ENCODE measurements at places on chromosomes 3 and 15.
A peak's percentile ranks its signal among the peaks of the same experiment; 100 is the strongest.

- no peak for DNase-seq
Observed at GRCh38 chr3:197029511-197030167, at the start of gene MELTF. Gene MELTF (minus strand): TSS chr3:197029817. CDS start chr3:197029702, 115 bp downstream.

GRCh38 chr3:63228087-63228486, 50.0 kb upstream of the SYNPR start:
- DNase-seq, result no peak

GRCh38 chr15:98286831-98287230, 326.3 kb downstream of the ARRDC4 start:
- DNase-seq, result no peak

DNA sequence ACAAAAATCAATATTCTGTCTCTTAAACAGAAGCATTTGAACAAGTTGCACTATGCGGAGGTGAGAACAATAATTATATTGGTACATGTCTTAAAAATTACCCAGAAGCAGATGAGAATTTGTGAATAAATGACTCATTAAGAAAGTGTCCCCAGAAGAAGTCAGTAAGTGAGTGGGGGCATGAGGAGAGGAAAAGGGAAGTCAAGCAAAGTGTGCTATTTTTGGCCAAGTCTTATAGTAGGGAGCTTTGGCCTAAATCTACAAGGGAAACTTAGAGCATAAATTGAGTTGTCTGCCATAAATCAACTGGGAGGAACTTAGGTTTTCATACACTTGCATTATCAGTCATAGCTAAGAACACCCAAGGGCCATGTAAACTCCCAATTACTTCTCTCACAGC, 86.9 kb upstream of the SATB1 start:
- DNase-seq, result no peak

DNA sequence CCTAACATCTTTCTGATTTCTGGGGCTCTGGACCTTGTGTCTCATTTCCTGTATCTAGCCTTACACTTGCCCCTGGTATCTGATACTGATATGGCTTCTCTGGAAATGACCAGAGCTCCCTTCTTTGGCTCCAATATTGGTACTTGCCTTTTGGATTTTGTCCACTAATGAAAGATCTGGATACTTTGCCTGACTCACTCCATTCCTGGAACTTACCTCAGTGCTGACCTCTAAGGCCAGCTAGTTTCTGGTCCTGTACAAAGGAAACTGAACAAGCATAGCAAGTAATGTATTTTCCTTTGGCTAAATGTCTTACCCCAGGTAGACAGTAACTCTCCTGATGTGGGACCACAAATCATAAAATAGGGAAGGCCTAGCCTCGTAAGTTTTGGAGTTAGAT, 93.8 kb upstream of the SLC4A7 start:
- DNase-seq, result no peak

DNA sequence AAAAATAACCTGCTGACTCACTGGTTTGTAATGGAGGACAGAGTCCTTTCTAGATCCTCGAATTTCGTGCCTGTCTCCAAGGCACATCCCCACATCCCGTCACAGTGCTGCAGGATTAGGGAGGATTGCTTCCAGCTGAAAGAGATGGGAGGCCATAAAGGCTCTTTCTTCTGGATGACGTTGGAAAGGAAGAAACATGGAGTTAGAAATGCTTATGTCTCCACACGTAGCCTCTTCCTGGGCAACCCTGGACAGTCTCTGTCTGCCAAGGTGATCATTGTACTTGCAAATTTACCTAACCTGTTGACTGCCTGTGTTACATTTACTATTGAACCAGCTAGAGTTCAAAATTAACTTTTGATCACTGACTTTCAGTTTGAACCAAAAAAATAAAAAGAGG, 27.6 kb upstream of the VILL start:
- no peak for DNase-seq

- no peak for DNase-seq
Observed at GRCh38 chr3:16187213-16187790, 12.8 kb downstream of the GALNT15 start.

DNA sequence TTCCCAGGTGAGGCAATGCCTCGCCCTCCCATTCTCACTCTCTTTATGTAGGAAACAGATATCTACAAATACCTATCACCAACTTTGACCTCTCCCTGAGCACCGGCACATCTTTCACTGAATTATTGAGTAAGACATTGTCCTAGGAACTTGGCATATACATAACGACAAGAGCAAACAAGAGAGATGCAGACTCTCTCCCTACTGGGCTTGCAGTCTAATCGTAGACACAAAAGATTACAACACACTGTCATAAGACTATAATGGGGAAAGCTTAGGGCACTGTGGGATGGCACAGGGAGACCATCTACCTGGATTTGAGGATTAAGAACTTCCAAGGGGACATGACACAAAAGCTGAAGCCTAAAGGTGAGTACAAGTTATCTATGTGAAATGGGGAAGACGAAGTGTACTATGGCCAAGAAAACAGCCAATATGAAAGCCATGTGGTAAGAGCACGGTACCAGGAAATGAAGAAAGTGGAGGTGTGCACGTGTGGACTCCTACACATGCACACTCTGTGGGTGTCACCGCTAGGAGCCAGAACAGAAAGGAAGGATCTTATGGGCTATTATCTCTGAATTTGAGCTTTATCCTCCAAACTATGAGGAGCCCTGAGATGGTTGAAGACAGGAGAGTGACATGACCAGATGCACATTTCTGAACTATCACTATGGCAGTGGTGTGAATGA, 218.8 kb upstream of the STRIT1 start:
- no peak for DNase-seq

GRCh38 chr15:25403771-25404170, 35.1 kb downstream of the UBE3A start:
- DNase-seq, result no peak

DNA sequence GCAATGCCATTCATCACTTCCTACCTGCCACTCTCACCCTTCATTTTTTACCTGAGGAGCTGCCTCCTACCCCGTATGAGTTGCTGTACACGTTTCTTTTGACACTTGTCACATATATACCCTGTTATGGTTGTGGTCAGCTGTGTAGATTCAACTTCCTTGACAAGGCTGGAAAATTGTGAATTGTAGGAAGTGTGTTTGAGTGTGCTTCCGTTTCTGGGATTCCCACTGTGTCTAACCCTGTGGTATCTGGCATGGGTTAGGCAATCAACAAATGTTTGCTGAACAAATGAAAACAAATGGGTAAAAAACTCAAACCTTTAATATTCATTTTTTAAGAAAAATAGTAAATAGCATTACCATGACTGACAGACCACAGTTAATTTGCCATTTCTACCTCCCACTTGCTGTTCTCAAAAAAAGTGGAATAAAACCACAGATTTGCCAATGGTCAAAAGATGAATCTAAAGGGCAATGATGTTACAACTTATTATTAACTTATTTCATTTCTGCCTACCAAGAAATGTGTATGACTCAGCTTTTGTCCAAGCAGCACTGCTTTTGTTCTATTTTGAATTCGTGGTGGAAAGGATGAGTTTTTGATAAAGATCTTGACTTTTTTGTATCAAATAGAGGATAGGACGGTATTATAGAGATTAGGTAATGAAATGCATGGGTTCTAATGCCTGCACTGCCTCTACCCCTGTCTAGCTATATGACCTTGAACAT, 404.6 kb downstream of the LPP start:
- DNase-seq, result no peak

DNA sequence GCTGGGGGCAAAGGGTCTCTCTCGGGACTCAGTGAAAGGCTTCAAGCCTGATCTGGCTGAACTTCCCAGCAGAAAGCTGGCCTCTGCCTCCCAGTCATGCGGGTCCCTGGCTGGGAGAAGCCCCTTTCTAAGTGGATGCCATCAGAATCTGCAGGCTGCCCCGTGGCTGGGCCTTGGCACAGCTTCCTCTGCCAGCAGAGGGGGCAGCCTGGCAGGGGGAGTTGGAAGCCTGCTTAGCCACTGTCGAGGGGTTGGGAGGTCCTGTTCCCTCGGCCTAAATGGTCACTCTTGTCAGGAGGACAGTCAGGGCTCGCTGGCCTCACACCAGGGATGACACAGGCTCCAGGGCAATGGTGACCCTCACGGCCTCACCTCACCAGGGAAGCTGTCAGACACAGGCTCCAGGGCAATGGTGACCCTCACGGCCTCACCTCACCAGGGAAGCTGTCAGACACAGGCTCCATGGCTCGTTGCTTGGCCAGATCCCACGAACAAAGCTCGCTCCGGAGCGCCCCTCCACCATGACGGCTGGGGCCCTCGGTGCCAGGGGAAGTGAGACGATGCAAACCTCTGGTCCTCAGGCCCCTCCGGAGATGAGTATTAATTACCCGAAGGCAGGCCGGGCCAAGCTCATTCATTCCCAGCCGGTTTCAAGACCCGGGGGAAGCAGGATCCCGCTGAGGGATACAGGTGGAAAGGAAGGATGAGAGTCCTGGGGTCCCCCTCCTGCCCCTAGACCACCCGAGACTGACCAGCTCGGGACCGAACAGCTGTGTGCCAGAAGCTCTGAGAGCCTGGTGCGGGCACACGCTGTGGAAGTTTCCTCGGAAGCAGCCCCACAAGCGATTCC, 151.0 kb downstream of the CHSY1 start:
- no peak for DNase-seq

- DNase-seq, result no peak
Observed at GRCh38 chr3:166451997-166452396, 614.8 kb upstream of the BCHE start.

DNA sequence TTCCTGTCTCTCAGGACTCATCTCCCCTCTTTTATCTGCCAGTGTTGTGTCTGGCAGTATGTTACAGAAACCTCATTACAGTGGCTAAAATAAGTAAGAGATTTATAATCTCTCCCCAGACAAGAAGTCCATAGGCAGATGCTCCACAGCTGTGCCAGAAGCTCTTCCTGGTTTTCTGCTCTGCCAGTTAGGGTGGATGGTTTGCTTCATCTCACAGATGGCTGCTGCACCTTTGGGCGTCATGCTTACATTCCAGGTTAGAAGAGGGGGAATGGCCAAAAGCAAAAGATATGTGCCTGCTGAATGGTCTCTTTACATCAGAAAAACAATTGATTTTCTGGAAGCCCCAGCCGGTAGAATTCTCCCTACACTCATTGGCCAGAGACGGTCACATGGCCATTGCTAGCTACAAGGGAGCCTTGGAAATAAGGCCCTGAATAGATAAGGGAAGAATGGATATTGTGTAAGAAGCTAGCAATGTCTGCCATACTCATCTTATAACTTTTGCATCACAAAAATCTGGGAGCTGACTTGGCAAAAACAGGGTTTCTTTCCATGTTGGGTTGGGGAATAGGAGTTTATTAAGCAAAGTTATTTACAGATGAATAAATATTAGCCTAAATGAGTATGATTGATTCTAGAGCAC, 91.1 kb downstream of the PDCD6IP start:
- DNase-seq, result no peak

GRCh38 chr3:189941679-189942078, 179.0 kb downstream of the P3H2 start:
- DNase-seq, result no peak

DNA sequence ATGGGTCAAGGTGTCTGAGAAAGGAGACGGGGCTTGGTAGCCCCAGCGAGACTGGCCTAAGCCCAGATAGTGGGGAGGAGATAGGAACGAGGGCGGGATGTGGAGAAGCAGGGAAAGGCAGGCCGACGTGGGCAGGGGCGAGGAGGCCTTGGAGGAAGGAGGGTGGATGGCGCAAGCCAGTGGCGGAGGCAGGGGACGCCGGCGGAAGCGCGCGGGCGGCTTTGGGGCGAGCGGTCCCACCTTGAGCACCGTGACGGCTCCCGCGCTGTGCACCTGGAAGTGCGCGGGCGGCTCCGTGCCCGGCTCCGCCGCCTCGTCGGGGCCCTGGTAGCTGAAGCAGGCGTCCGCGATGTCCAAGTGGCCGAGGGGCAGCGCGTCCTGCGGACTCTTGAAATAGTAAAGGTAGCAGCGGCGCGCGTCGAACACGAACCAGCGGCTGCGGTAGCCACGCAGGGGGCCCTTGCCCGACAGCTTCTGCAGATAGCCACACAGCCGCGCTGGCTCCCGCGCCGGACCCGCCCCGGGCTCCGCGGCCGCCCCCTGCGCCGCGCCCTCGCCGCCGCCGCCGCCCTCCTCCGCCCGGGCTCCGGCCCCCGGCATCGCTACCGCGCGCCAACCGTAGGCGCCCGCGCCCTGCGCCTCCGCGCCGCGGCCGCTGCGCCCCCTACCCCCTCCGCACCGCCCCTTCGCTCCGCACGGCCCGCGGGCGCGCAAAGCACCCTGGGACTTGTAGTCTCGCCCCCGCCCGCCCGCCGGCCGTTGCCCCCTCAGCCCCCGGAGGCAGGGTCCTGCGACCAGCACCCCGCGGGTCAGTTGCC, at the start of gene TBC1D2B:
Gene TBC1D2B, minus strand, starts transcription at position 659 of the 818 bp plus-strand sequence. Its CDS starts 59 bp downstream, at position 600.
- DNase-seq, result no peak

- no peak for DNase-seq
Observed at GRCh38 chr3:46764206-46764605, 46.5 kb upstream of the PRSS50 start.

- DNase-seq, result no peak
Observed at GRCh38 chr3:42009456-42009855, 47.6 kb upstream of the ULK4 start.

GRCh38 chr15:91624353-91624968, 229.0 kb upstream of the SLCO3A1 start:
- no peak for DNase-seq

DNA sequence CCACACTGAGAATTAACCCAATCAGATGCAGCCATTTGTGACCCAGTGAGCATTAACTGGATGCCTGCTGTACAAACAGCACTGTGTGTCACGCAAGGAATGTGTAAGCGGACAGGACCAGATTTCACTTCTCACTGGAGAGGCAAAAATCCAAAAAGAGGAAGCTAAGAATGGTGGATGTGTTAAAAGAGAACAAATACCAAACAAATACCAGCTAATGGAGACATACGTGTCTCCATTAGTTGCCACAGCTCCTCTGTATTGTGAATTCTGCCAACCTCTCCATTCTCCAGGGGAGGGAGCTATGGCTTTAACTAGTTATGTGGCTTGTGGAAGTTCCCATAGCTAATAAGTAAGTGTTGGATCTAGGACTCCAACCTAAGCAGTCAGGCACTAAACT, 2.6 kb downstream of the LTF start:
- DNase-seq, result no peak

- no peak for DNase-seq
Observed at GRCh38 chr3:10391391-10391790, 70.5 kb upstream of the SEC13 start.

DNA sequence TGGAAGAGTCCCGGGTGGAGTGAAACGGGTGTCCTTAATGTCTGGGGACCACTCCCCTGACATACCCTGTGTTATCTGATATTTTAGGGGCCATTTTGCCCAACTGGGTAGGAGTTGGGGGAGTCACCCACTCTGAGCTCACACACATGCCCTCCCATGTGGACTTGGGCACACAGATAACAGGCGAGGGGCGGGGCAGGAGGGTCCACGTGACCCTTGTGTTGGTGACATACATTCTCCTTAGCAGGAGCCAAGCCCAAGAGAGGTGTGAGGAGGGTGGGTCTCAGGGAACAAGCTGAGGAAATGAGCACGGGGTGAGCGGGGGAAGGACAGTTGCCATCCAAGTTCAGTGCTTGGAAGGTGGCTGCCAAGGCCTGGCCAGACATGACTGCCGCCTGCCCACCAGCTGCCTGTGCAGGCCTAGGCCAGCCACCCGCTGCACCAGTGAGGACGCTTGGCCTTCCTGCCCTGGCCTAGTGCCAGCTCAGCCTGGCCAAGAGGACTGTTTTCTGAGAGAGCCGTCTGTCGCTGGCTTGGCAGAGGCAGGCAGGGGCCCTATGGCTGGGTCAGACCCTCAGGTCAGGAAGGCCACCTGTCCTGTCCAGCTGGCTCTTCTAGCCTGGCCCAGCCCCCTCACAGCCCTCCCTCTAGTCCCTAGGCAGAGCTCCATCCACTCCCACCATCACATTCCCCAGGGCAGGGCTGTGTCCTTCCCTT, 31.3 kb upstream of the TMEM115 start:
- peak; percentile 48 for DNase-seq

All from NCI-H446 treated with DMSO at 0.1 percent for 48 hours (cell line).